Bone marrow (tissue), 2 donors: ENCODE measurements at places on chromosomes 4 and X.

DNA sequence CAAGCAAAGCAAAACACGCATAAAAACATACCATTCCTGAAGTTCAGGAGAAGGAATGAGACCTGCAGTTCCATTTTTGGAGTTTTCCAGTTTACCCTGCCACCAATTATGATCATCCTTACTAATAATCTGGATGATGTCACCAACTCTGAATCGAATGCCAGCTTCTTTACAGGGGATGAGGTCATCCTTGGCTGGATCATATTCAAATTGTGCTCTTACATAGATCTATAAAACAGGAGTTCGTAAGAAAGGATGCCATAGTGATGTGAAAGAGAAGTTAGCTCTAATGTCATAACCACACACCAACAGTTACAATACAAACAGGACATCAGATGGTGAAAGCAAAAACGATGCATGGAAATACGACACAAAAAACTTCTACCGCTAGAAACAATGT lies 106.5 kb downstream of the NYX start:
- DNase-seq: no peak

GRCh38 chr4:38603652-38604051 lies 60.3 kb upstream of the KLF3 start:
- no peak for DNase-seq

DNA sequence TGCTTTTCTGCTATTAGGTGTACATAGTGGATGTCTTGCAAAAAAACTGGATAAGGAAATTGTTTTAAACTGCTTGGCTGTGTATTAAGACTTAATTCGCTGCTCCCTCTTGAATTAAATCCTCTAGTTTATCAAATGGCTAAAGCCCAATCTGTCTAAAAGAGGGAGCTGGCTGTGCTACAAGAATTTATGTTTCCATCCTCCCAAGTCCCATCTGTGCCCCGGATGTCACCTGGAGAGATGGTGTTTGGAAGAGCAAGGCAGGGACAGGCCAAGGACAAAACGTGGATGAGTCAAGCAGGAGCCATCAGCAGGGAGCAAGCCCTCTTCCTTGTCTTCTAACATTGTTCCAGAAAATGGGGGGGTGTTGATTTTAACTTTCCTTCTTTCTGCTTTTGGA lies 171.3 kb upstream of the LCORL start:
- no peak for DNase-seq

DNA sequence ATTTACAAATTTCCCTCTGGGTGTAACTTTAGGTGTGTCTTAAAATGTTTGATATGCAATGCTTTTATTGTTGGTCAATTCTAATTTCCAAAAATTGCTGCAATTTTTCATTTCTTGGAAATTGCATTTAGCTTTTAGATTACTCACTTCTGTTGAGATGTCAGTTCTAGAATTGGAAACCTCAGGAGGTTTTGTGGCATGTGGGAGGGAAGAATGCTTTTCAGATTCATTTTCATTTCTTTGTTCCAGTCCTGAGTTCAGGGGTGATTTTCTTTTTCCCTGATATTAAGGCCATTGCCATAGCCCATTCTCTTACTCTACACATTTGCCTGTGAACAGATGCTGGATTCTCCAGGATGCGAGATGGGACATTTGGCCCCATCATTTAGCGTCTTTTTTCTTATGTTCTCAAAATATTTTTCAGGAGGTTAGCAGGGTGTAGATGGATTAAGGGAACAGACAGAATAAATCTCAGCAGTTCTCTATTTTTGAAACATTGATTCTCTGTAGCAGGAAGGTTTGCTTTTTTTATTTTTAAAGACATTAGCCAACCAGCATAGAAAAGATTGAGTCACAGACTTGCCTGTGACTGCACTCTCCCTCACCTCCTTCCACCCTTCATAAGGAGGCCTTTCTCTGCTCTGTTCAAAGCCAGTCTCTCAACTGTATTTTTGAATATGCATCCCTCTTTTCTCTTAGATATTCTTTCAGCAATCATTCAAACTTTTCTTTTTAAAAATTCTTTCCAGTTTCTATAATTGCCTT lies 238.4 kb upstream of the ANXA3 start:
- DNase-seq: no peak

GRCh38 chrX:148542481-148543255 lies 42.3 kb downstream of the AFF2 start:
- DNase-seq: no peak

DNA sequence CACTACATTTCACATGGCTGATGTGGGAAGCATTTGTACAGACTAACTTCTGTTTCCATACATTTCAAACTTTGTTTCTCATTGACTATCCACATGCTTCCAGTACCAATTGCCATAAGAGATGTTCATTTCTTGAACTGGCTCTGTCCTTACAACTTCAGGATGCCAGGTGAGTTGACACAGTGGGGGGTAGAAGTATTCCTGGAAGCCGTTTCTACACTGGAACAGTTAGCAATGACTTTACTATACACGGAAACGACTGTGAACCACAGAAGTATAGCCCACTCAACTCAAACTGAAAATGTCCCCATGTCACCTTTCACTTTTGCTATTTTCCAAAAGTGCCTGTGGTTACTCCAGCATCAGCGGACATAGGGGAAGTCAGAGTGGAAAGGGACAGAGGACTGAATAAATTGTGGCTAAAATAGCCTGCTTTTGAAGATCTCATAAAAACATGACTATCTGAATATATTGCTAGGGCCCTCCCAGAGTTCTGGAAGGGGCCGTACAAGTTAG lies 38.0 kb upstream of the DSPP start:
- DNase-seq: no peak

- DNase-seq: no peak
Observed at GRCh38 chrX:115226929-115227328, 7.0 kb downstream of the LRCH2 start.
